SJSA1 (cell line): ENCODE measurements at places on chromosomes 6 and 20. TPM values are rescaled to one million over a fixed set of nuclear protein-coding genes. Genes with fewer than 3 reads are reported as not detected.

DNA sequence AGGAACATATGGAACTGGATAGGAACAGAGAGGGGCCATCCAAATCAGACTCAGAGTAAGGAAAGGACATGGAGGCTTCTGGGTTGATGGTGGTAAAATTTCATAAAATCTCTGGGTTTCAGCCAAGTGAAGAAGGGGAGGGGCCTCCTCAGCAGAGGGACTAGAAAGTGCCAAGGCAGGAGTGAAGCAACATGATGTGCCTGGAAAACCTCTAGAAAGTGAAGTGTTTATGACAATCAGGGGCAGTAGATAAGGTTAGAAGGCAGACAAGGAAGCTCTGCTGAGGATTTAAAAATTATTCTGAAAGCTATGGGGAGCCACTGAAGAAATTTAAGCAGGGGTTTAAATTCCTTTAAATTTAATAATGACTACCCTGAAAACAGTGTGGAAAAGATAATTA lies 126.0 kb upstream of the TENT5A start:
- no peak overlapping the region for H3K4me3 ChIP-seq
- no peak for DNase-seq
- H3K27ac ChIP-seq, result no peak overlapping the region
- no peaks in the 10 kb centered on the region for H3K36me3 ChIP-seq
- peaks cover 10% of the 10 kb centered on the region for H3K4me1 ChIP-seq
- no peaks in the 10 kb centered on the region for H3K27me3 ChIP-seq

HCRTR2 gene
- not detected in 2 replicates for total RNA-seq

ZSCAN16 gene
- 0.31 and 1.2 TPM in 2 replicates for total RNA-seq

DNA sequence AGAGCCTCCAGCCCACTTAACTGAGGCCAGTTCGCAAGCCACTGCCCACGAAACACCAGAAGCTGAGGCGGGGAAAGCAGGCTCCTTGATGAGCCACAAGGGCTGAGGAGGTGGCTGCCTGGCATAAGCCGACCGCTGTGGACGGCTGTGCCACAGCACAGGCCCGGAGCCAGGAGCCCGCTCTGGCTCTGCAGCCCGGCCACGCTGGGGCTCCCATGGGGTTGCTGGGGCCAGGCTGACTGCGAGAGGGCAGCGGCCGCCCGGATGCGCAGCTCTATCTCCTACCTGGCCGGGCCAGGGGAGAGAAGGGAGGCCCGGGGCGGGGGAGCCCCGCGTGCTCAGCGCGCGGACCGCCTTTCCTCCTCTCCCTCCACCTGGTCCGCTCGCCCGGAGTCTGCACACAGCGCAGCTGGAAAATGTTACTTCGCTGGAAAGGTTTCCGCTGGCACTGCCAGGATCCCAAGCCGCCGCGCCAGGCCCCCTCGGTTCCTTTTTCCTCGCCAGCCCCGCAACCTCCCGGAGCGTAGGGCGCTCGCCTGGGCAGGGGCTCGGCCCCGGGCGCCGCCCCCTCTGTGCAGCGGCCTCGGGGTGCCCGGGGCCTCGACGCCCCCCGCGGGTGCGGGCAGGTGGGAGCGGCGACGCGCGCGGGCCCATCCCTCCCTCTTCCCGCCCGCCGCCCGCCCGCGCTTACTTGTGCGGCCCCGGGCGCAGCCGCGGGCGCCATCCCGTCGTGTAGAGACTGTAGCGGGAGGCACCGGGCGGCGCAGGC lies 657 bp downstream of the EMILIN3 start:
- no peak overlapping the region for H3K4me3 ChIP-seq
- DNase-seq, result no peak
- peaks cover 38% of the 10 kb centered on the region for H3K27me3 ChIP-seq
- no peaks in the 10 kb centered on the region for H3K36me3 ChIP-seq

DNA sequence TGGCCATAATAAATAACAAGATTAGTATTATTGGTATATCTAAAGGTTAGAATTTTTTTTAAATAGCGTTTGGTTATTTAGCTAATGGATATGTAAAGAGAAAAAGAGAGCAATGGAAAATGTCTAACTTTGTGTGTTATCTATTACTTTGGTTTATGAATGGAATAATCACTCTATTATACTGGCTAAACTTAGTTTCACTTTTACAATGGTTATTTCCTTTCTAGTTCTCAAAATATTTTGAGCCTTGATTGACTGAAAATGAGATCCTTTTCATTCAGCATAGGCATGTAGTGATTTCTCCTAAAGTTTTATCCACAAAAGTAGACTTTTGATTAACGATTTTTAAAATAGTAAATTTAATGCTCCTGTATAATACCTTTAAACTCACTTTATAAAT lies 51.6 kb upstream of the MLIP start:
- H3K27ac ChIP-seq, result no peak overlapping the region
- H3K36me3 ChIP-seq, result no peaks in the 10 kb centered on the region
- H3K4me1 ChIP-seq, result peaks cover 6% of the 10 kb centered on the region
- no peak for DNase-seq
- H3K27me3 ChIP-seq, result no peaks in the 10 kb centered on the region
- no peak overlapping the region for H3K4me3 ChIP-seq

- H3K36me3 ChIP-seq, result no peaks in the 10 kb centered on the region
- DNase-seq, result no peak
- peaks cover 22% of the 10 kb centered on the region for H3K4me1 ChIP-seq
- H3K27me3 ChIP-seq, result no peaks in the 10 kb centered on the region
- no peak overlapping the region for H3K4me3 ChIP-seq
Measured at GRCh38 chr6:137846772-137847313, 20.2 kb upstream of the TNFAIP3 start.

- peaks cover 29% of the 10 kb centered on the region for H3K4me1 ChIP-seq
- DNase-seq, result peak; percentile 29
- no peaks in the 10 kb centered on the region for H3K36me3 ChIP-seq
- H3K27ac ChIP-seq, result no peak overlapping the region
Measured at GRCh38 chr6:130303431-130303830, 62.4 kb upstream of the TMEM200A start.

DNA sequence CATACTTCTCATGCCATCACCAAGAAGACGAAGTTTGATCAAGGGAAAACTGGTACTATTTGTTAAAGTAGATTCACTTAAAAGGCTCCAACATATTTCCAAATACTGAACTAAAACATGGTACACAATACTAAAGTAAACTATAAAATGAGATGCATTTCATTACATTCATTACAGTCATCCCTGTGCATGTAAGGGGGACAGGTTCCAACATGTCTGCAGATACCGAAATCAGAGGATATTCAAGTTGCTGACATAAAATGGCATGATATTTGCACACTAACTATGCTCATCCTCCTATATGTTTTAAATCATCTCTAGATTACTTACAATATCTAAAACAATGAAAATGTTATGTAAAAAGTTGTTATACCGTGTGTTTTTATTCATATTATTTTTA lies 893.9 kb upstream of the MANEA start:
- no peak overlapping the region for H3K4me3 ChIP-seq
- H3K27ac ChIP-seq, result no peak overlapping the region
- no peaks in the 10 kb centered on the region for H3K4me1 ChIP-seq
- no peaks in the 10 kb centered on the region for H3K36me3 ChIP-seq
- DNase-seq, result no peak
- H3K27me3 ChIP-seq, result no peaks in the 10 kb centered on the region

MYO6 gene
- total RNA-seq, result 6.4 and 6.7 TPM in 2 replicates

DNA sequence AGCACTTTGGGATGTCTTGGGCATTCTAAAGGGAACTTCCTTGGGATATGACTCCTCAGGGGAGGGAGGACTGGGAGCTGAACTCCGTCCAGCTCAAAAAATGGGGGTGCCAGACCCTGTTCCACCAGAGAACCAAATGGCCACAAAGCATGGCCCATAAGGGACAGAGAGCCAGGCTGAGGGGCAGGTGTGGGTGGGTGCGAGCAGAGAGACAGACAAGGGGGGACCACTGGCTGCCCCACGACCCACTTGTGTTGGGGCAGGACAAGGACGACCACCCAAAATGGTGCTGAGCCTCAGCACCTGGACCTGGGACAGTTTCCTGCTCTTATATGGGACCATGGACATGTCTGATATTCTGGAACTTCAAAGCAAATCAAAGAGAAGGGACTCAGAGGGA lies 148.2 kb upstream of the MLN start:
- no peaks in the 10 kb centered on the region for H3K36me3 ChIP-seq
- H3K4me3 ChIP-seq, result no peak overlapping the region
- peaks cover 11% of the 10 kb centered on the region; the same call in 1 of the 2 replicates for H3K27me3 ChIP-seq
- no peaks in the 10 kb centered on the region for H3K4me1 ChIP-seq
- no peak for DNase-seq

GRCh38 chr6:156557251-156557910 lies 219.8 kb upstream of the ARID1B start:
- no peaks in the 10 kb centered on the region for H3K36me3 ChIP-seq
- peak; percentile 27 for DNase-seq
- H3K4me1 ChIP-seq, result no peaks in the 10 kb centered on the region
- H3K27ac ChIP-seq, result no peak overlapping the region
- no peaks in the 10 kb centered on the region for H3K27me3 ChIP-seq

DNA sequence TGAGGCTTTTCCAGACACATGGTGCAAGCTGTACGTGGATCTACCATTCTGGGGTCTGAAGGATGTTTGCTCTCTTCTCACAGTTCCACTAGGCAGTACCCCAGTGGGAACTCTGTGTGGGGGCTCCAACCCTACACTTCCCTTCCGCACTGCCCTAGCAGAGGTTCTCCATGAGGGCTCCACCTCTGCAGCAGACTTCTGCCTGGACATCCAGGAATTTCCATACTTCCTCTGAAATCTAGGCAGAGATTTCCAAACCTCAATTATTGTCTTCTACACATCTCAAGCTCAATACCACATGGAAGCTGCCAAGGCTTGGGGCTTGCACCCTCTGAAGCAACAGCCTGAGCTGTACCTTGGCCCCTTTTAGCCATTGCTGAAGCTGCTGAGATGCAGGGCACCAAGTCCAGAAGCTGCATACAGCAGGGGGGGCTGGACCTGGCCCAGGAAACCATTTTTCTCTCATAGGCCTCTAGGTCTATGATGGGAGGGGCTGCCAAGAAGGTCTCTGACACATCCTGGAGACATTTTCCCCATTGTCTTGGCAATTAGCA lies 11.6 kb downstream of the PDSS2 start:
- H3K4me1 ChIP-seq, result peaks cover 6% of the 10 kb centered on the region
- no peak overlapping the region for H3K4me3 ChIP-seq
- H3K36me3 ChIP-seq, result no peaks in the 10 kb centered on the region
- H3K27ac ChIP-seq, result no peak overlapping the region
- H3K27me3 ChIP-seq, result no peaks in the 10 kb centered on the region

DNA sequence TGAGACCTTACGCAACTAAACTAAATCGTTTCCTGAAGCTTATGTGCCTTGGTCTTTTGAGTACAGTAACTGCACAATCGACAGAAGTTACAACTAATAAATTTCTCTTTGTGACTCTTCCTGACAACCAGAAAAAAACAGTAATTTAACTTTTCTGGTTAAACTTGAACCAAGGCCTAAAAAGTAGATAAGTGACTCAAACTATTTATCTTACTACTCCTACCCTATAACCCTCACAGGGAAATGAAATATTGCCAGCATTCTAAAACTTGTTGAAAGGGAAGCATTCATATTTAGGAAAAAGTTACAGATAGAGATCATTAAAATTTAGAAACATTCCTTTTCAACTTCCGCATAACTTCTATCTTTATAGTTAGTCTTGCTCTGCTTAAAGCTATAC lies 1034.4 kb downstream of the EYS start:
- H3K4me3 ChIP-seq, result no peak overlapping the region
- H3K27ac ChIP-seq, result no peak overlapping the region
- DNase-seq, result no peak
- H3K4me1 ChIP-seq, result no peaks in the 10 kb centered on the region

DNA sequence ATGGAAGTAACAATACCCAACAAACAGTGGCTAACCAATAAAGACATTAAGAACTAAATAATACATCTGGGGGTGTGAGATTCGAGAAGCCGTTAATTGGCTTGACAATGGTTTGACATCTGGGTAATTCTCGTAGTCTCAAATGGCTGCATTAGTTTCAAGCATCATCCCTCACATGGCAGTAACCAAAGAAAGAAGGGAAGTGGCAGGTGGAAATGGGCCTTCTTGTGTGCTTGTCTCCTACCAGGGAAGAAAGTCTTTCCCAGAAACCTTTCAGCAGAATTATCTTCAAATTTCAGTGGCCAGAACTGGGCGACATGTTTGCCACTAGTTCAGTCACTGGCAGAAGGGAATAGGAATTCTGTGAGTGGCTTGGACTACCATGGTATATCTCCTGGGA lies 10.4 kb downstream of the STK4 start:
- peaks cover 39% of the 10 kb centered on the region for H3K36me3 ChIP-seq
- no peak for DNase-seq
- H3K27ac ChIP-seq, result no peak overlapping the region
- no peak overlapping the region for H3K4me3 ChIP-seq

ABCF1 gene
- total RNA-seq, result 38.8 and 59.3 TPM in 2 replicates

GRCh38 chr6:153309651-153310050 lies 178.6 kb upstream of the RGS17 start:
- H3K27me3 ChIP-seq, result peaks cover 4% of the 10 kb centered on the region; the same call in 1 of the 2 replicates
- DNase-seq, result no peak
- H3K4me1 ChIP-seq, result no peaks in the 10 kb centered on the region
- H3K36me3 ChIP-seq, result no peaks in the 10 kb centered on the region
- H3K27ac ChIP-seq, result no peak overlapping the region

DNA sequence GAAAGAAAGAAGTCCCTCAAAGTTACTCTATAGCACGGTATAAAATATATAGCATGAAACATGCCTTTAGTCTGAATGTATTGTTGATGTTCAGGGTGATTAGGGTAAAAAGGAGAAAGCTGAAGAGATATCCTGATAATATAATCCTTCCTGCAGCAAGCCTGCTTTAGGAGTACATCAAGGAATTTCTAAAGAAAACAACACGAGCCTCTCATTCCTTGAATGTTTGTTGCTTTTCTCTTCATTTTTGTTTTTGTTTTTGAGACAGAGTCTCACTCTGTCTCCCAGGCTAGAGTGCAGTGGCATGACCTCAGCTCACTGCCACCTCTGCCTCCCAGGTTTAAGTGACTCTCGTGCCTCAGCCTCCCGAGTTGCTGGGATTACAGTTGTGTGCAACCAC lies 79.1 kb downstream of the CD164 start:
- DNase-seq, result no peak
- H3K4me1 ChIP-seq, result peaks cover 11% of the 10 kb centered on the region
- no peaks in the 10 kb centered on the region for H3K36me3 ChIP-seq
- H3K4me3 ChIP-seq, result no peak overlapping the region
- H3K27me3 ChIP-seq, result no peaks in the 10 kb centered on the region

DNA sequence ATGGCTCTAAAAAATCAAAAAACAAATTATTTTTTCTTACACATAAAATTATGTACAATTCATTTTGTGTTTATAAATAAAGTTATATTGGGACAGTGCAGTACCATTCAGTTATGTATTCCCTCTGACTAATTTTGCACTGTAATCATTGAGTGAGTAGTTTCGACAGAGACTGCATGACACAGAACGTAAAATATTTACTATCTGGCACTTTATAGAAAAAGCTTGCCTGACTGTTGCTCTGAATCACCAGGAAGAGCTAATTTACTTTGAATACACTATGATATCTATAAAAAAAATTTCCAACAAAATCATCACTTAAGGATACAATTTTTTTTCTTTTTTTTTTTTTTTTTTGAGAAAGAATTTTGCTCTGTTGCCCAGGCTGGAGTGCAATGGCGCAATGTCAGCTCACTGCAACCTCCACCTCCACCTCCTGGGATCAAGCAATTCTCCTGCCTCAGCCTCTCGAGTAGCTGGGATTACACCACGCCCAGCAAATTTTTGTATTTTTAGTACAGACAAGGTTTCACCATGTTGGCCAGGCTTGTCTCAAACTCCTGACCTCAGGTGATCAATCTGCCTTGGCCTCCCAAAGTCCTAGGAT lies 11.0 kb upstream of the KHDC1L start:
- no peaks in the 10 kb centered on the region for H3K36me3 ChIP-seq
- H3K27ac ChIP-seq, result no peak overlapping the region
- no peak overlapping the region for H3K4me3 ChIP-seq
- peak; percentile 5 for DNase-seq
